DMS79 treated with DMSO at 0.1 percent for 48 hours (cell line): ENCODE measurements at places on chromosomes 12 and 14.

- no peak for DNase-seq
These were observed 61.0 kb downstream of the CPM start for GRCh38 chr12:68871921-68872320.

DNA sequence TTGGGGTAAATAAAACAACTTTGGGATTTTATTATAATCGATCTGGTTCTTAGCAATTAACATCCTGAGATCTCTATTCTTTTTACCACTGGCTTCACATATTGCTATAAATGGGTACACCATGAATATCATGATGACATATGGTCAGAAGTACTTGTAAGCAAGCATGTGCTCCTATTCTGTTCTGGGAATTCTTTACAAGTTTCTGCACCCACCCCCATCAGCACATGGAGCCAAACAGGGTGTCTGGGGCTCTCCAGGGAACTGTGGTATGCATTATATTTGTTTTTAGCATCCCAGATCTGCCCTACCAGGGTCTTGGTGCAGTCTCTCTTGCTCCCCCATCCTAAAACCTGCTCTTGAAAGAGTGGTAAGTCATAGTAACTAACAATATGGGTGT is 31.3 kb downstream of the DMAC2L start:
- no peak for DNase-seq

GRCh38 chr12:11014234-11014633 is 8.2 kb downstream of the TAS2R19 start:
- DNase-seq, result no peak

GRCh38 chr12:108784270-108784669 is 53.0 kb upstream of the CORO1C start:
- DNase-seq, result peak; percentile 82

GRCh38 chr14:105093431-105094192 is 28.4 kb upstream of the GPR132 start:
- peak; percentile 21 for DNase-seq

DNA sequence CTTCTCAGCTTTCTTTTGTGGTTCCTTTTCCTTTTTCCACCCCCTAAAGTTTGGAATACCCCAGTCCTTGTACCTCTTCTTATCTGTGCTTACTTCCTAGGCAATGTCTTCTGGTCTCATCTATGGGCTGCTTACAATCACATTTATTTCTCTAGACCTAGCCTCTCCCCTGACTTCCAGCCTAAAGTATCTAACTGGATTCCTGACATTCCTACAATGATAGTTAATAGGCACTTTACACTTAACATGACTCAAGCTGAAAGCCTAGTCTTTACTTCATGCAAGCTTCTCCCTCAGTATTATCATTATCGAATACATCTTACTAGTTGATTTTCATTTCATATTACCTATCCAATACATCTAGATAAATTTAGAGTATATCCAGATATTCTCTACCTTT is 21.2 kb downstream of the CLECL1 start:
- no peak for DNase-seq

DNA sequence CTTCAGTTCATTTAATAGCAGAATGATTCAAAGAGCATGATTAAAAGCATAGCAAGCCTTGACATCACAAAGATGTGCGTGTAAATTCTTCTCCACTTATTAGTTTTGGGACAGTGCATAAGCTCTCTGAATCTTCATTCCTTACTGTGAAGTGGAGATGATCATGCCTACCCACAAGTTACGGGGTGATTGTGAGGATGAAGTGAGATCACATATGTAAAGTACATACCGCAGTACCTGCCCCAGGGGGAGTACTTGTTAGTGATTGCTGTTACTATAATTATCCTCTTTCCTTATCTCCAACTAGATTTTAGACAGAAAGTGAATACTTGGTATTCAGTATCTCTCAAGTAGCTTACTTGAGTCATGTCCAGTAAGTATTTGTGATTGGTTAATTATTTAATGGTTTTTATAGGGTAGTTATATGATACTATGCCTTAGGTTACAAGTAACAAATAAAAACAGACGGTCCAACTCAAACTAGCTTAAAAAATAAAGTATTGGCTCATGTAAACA is 6.0 kb downstream of the RAD9B start:
- no peak for DNase-seq

- DNase-seq, result no peak
These were observed 38.6 kb upstream of the ACSS3 start for GRCh38 chr12:81039231-81039630.

DNA sequence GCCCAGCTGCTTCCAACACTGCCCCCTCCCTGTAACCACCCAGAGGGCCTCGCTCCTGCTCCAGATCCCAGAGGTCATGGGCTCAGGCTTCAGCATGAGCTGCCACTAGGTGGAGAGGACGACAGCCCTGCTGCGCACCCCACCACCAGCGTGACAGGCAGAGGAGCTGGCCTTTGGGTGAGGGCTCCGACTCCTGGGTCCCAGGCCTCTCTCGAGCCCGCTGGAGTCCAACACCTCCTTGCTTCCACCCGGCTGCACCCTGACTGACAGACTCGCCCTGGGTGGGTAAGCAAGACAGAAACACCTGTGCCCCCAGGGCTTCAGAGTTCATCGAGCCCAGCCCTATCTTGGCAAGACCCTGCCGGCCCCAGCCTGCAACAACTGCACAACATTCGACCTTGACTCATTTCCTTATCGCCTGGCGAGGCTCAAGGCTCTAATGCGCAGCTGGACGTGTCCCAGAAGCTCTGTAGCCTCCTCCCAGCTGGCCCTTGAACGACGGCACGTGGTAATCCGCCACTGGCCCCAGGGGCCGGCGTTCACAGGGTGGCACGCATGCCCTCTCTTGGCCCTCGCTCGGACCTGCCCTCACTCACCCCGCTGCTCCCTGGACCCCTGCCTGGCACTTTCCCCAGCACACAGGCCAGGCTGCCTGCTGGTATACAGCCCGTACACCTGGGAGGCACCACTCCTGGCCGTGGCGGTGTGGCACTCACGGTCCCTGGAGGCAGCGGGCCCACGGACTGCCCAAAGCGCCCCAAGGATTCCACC is 28.0 kb downstream of the VPS37B start:
- no peak for DNase-seq

DNA sequence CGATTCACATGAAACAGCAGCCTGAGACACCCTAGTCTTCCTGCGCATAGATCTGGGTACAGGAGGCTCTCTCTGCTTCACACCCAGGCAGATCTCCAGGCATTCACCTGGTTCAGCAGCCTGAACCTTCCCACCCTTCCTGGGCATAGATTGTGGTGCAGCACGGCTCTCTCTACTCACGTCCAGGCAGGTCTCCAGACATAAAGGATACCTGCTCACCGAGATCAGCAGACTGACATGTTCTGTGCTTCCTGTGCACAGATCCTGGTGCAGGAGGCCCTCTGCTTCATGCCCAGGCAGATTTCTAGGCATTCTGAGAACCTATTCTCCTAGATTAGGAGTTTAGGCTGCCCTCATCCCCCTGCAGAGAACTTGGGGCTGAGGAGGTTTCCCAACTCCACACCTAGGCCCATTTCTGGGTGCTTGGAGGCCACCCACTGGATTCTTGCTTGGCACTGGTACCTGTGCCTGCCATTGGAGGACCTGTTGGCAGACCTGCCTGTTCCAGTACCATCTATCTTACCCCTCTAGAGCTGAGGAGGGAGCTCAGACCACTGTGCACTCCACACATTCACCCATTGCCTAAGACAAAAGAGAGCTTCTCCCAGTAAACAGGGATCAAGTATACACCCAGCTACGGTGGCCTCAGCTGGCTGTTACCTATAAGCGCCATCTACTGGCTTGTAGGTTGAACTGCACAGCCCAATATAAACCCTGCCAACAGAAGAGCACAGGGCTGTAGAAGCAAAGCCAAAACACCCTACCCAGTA is 28.0 kb upstream of the GARIN6 start:
- no peak for DNase-seq

DNA sequence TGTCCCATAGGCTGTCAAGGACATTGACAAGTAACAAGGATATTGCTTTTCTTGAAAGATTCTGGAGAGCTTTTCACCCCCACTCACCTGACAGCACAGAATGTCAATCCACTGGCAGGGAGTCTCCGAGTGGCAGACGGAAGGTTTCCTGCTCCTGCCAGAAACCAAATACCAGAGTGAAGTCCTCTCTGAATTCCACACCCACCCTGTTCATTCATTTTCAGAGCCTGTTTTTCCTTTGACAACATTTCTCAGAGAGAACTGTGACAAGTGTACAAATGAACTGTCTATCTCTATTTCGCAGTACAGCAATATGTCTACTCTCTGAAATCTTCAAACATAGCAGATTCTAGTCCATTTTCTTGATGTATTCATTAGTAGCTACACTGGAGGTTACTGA is 26.2 kb upstream of the BICD1 start:
- DNase-seq, result no peak

DNA sequence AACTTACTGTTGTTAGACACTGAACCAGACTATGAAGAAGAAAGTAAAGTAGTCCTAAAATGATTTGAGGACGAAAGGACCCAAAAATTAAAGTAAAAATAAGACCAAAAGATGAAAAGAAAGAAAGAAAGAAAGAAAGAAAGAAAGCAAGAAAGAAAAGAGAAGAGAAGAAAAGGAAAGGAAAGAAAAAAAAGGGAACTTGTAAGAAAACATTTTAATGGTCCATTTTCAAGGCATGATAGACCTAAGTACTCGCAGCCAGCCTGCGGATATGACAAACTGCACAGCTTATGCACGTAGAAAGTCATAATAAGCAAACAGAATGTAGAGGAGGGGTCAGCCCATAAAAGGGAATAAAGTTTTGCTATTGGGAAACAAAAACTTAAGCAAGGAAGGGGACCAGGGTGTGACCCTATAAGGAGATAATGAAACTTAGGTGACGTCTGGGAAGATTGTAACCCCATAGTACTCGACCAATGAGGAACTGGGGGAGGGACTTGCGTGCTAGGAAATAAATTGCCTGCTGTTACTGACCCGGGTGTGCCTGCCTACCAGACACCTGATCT is 59.7 kb downstream of the APOBEC1 start:
- DNase-seq, result no peak

GRCh38 chr12:33180918-33181317 is 258.7 kb downstream of the SYT10 start:
- DNase-seq, result no peak

DNA sequence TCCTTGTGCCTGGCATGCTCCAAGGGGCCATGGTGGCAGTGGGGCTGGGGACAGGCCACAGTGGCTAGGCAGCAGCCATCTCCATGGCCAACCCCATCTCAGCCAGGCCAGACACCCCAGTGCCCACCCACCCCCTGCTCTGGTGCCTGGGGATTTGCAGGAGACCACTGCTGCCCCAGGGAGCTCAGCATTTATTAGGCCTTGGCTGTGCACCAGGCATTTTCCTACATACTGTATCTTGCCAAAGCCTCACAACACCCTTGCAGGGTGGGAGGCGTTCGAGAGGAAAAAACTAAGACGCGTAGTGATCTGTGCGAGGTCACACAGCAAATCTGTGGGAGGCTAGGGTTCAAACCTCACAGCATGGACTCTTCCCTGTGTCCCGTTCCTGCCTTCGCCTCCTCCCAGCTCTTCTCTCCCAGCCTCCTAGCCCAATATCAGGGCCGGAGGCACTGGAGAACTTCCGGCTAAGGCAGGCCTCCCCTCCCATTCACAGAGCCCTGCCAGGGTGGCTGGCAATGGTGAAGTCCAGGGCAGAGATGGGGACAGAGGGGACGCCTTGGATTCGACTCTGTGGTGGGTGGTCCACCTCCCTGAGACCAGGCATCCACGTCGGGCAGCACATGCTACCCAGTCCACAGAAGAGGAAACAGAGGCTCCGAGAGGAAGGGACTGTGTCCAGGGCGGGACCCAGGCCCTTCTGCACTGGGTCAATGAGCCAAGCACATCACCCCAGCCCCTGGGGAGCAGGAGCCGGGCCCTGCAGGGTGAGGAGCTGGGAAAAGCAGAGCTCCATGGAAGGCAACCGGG is 57.4 kb downstream of the FAM222A start:
- no peak for DNase-seq

GRCh38 chr12:15662303-15662980 is 126.7 kb downstream of the EPS8 start:
- no peak for DNase-seq

GRCh38 chr14:24367514-24368211 is at the start of gene NFATC4:
Gene NFATC4 (plus strand): TSS chr14:24368184. CDS start chr14:24368341, 157 bp downstream.
- peak; percentile 94 for DNase-seq

DNA sequence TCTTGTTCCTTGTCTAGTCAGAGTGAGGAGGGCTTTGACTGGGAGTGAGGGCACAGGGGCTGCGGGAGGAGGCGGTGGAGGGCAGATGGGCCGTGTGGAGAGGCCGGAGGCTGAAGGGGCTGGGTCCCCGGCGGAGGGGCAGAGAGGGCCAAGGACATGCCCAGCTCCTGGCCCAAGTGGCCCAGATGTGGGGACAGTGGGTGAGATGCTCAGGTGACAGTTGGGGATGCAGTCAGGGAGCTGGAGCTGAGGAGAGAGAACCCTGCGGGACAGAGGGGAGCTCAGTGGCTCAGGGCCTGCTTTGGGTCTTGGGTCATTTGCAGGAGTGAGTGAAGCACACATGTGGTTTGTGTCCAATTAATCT is 26.5 kb upstream of the PLD4 start:
- DNase-seq, result no peak

DNA sequence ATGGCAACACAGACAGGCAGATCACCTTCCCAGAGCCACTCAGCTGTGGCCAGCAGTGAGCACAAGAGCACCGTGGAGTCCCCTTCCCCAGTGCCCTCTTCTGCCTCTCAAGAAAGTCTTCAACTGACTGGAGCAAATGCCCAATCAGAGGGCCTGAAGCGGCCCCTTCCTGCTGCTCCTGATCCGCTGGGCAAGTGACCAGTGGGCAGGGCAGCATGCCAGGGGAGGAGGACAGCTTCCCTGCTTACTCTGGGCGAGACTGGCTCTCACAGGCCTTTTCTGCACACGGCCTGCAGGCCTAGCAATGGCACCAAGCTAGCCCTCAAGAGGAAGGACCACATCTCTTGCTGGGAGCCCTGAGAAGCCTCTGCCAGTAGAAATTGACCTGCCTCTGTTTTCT is 890 bp downstream of the KRT71 start:
- no peak for DNase-seq

DNA sequence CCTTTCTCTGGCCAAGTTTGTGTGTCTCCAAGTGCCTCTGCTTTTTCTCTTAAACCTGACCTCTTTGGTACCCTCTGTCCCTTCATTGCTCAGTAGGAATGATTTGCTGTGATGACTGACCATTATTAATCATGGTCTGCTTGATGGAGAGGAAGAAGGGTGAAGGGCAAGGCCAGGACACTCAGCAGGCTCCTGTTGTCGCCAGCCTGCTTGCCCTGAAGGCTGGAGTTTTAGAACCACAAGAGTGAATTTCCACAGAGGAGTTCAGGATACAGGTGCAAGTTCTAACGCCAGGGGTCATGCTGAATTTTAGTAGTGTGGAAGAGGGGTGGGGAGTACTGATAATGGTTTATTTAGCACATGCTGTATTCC is 2.8 kb upstream of the ITGA5 start:
- DNase-seq, result no peak

DNA sequence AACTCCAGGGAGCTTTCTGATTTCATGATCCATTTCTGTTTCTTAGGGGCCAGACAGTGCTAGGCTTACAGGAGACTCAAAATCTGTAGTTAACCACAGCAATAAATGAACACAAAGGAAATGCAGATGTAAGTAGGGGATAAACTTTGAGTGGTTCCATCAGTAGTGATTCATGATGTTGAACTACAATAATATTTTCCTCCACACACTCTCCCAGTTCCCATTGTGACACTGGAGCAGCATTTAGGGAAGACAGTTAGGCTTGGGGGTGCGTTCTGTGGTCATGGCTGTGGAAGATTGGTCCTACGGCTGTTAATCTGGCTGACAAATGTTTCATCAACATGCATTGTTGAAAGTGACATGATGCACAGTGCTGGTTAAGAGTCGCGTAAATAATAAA is 66.9 kb downstream of the HMGA2 start:
- DNase-seq, result no peak

- DNase-seq, result no peak
These were observed 50.0 kb downstream of the VWF start for GRCh38 chr12:6074427-6074826.
